ENCODE measurements at places on chromosomes 5 and 9.

DNA sequence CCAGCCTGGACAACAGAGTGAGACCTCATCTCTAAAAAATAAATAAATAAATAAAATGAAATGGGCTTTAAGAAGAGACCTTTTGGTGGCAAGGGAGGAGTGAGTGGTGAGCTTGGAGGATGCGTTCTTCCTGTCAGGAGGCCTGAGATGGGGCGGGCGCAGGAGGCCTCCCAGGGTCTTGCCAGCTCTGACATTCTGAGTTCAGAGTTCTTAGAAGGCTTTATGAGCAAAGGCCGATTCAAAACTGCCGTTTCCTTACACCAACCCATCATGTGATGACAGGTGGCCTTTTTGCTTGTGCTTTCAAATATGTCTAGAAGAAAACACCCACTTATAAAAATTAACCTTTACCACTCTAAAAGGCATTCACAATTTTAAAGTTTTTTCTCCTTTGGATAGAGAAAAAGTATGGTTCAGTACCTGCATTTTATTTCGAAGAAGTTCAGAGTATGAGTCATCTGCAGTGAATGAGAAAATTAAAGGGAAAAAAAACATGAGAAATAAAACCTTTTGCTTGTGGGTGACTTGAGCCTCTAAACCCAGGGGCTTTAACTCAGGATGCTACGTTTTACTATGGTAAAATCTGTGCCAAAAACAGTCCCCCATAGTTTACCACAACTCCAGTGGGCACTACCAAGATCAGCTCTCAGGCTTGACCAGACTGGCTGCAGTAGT lies 157.4 kb upstream of the OTULINL start:
- no peak for DNase-seq

GRCh38 chr9:14312719-14313377 lies 1.1 kb downstream of the NFIB start:
- no peak for DNase-seq

- DNase-seq = peak; percentile 51
These were observed 478.5 kb downstream of the RAB3C start for GRCh38 chr5:59061377-59061776.

- DNase-seq = no peak
These were observed 6.7 kb downstream of the BRD3 start for GRCh38 chr9:134061019-134061687.

- DNase-seq = peak; percentile 74
These were observed 25.7 kb downstream of the PDGFRB start for GRCh38 chr5:150129813-150130492.

DNA sequence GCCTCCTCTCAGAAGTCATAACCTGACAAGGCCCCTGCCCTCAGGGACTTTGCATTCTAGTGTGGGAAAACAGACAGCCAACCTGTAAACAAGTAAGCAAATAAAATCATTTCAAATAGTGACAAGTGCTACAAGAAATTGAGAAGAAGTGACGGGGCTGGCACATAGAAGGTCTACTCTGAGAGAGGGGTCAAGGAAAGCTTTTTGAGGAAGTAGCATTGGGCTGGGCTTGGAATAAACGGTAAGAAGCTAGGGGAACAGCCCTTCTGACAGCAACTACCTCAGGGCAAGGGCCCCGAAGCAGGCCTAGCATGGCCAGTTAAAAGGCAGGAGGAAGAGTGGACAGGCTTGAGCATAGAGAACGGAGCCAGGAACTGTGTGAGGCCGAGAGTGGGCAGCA lies 4.8 kb upstream of the SLC2A8 start:
- no peak for DNase-seq

- peak; percentile 13 for DNase-seq
These were observed 89.4 kb downstream of the SLC44A1 start for GRCh38 chr9:105333811-105334210.

DNA sequence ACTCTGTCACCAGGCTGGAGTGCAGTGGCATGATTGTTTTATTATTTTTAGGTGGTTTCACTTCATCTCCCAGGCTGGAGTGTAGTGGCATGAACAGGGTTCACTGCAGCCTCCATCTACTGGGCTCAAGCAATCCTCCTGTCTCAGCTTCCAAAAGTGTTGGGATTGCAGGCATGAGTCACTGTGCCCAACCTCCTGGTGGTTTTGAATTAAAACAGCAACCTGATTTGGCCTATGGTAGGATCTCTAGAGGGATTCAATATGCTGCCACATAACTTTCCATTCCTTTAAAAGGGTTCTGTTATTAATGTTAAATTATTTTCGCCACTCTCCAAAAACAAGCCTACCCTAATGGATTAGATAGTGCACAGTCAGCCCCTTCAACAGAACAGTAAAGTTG lies 9.9 kb upstream of the HSPA4 start:
- DNase-seq = peak; percentile 56

GRCh38 chr5:55885359-55885758 lies 34.2 kb downstream of the IL31RA start:
- DNase-seq = no peak

- DNase-seq = no peak
These were observed 140.9 kb downstream of the PSAT1 start for GRCh38 chr9:78437806-78438205.

GRCh38 chr9:136567651-136568287 lies 21.9 kb upstream of the NOTCH1 start:
- peak; percentile 89 for DNase-seq

DNA sequence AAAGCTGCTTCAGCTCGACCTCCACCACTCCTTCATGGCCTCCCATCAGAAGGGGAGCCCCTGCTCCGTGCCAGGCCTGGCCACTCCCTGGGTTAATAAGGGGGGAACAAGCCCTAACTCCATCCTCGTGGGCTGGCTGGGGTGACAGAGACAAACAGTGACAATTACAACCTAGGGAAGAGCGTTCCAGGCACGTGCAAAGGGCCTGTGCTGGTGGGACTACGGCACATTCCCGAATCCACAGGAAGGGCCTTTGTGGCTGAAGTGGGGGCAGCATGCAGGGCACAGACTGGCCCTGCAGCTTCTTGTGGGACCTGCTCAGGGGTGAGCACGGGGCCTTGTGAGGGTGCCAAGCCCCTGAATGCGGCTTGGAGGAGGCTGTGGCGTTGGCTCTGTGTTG lies 157.4 kb downstream of the C9orf50 start:
- no peak for DNase-seq

DNA sequence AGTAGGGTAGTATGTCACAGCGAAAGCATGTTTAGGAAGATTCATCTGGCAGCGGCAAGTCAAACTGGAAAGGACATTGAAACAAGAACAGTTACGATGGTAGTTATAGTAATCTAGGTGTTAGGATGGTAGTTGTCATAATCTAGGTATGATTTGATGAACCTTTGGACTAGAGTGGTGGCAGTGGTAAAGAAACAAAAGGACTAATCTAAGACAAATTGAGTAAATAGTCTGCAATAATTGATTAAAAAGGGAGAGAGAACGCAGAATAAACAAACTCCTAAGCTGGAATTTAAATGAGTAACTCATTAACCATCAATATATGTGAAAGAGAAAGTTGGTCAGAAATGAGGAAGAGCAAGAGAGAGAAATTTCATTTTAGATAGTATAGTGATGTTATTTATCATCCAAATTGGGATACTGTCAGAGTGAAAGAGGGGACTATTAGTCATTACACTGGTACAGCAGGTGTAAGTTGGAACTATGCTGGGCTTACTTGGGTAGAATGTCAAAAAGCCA lies 56.8 kb downstream of the MTREX start:
- no peak for DNase-seq
